NCI-H1436 treated with DMSO at 0.1 percent for 48 hours (cell line): ENCODE measurements at places on chromosomes 12 and 14.

- no peak for DNase-seq
Observed at GRCh38 chr12:25853316-25854095, 105.0 kb upstream of the RASSF8 start.

DNA sequence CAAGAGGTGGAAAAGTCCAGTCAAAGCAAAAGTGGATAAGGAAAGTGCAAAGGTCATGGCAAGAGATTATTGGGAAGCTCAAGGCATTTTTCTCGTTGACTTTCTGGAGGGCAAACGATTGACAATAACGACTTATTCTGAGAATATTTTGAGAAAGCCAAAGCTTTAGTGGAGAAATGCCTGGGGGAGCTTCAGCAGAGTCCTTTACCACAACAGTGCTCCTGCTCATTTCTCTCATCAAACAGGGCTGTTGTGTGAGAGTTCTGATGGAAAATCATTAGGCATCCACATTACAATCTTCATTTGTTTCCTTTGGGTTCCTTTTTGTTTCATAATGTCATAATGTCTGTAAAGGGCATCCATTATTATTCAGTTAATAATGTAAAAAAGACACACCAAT, 26.9 kb downstream of the PRB3 start:
- DNase-seq, result no peak

DNA sequence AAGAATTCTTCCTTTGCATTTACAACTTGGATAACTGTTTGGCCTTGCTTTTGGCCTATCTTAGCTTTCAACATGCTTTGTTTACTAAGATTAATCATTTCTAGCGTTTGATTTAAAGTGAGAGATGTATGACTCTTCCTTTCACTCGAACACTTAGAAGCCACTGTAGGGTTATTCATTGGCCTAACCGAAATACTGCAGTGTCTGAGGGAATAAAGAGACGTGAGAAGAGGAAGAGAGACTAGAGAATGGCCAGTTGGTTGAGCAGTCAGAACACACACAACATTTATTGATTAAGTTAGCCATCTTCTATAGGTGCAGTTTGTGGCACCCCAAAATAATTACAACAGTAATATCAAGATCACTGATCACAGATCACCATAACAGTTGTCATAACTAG, 62.3 kb upstream of the CCDC175 start:
- no peak for DNase-seq

- DNase-seq, result no peak
Observed at GRCh38 chr14:77098529-77099353, 683 bp downstream of the CIPC start.

DNA sequence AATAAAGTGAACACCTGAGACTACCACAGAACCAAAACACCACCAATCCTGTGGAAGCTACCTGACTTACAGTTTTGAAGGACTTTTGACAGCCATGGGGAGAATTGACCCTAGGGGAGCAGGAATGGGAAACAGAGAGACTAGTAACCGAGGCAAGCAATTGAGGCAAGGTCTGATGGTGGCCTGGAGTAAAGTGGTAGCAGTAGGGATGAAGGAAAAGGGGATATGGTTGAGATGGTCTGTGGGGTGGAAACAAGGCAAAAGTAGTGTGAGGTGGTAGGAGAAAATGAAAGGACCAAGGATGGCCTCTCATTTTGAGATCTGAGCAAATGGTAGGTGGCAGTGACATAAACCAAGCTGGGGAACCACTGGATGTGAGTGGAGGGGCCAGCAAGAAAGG, 4.2 kb upstream of the IRF9 start:
- DNase-seq, result no peak
